Activated T-cell treated with anti-CD3 and anti-CD28 coated beads, Interleukin-2, amount 50 U/mL, for 1 hour (primary cell): ENCODE measurements at places on chromosomes 4 and X.

DNA sequence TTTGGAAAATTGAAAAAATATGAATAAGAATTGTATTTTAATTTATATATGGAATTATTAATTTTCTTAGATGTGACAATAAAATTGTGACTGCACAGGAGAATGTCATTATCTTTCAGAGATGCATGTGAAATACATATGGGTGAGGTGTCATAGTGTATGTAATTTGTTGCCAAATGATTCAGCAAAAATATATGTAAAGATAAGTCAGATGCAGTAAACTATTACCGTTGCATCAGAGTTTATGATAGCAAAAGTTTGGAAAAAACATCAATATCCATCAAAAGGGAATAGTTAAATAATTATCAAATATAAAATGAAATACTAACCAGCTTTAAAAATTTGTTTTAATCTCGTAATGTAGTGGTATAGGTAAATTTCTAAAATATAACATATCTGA is 10.4 kb upstream of the SLC7A11 start:
- DNase-seq: no peak

DNA sequence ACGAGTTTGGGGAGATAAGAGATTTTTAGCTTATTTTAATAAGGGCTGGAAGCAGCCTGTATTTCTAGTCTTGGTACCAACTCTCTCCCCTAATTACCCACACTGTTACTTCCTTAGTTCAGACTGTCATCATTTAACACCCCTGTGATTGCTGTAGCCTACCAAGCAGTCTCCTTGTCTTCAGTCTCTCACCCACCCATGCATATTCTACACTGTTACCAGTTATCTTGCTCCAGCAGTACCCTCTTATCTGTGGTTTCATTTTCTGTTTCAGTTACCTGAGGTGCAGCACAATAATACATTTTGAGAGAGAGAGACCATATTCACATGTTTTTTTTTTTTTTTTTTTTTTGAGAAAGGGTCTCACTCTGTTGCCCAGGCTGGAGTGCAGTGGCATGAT is 80.2 kb downstream of the DIAPH2 start:
- no peak for DNase-seq

GRCh38 chr4:16449406-16449805 is 223.1 kb upstream of the TAPT1 start:
- DNase-seq: no peak

DNA sequence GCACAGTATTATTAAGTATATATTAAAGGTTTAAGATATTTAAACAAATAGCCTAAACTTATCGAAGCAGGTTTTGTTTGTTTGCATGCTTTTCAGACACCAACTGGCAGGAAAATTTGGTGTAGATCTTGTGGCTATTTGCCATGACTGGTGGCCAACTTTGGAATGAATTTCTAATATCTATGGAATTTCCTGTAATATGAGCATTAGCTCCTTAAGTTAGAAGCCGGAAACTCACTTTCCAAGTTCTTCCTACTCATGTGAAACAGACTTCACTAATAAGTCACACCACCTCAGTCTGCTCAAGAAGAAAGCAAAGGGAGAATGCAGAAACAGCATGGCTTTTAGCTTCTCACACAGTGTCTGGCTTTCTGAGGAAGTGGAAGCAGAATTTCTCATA is 563.9 kb downstream of the GRXCR1 start:
- DNase-seq: no peak

- DNase-seq: no peak
Measured at GRCh38 chrX:72714478-72714916, 391 bp upstream of the PHKA1 start.

GRCh38 chr4:38516190-38516589 is 147.8 kb upstream of the KLF3 start:
- no peak for DNase-seq

DNA sequence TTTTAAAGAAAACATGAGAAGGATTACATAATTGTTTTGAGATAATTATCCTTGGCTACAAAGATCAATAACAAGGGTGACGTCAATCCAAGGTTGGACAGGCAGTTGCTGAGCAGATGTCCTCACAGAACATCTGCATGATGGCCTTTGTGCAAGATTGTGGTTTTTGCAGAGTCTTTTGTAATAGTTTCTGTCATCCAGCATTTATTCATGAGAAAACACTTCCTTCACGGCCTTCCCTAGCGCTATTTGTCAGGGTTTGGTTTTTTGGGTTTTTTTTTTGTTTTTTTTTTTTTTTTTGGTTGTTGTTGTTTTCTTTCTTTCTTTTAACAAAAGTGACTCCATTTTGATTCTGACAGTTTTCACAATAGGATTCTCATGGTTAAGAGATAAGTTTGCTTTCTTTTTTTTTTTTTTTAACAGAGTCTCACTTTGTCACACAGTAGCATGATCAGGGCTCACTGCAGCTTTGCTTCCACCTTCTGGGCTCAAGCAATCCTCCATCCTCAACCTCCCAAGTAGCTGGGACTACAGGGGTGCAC is 31.5 kb upstream of the ELF2 start:
- DNase-seq: no peak

GRCh38 chr4:184420881-184421416 is 53.4 kb downstream of the IRF2 start:
- DNase-seq: no peak

- no peak for DNase-seq
Measured at GRCh38 chrX:120270567-120270966, 20.0 kb downstream of the ZBTB33 start.

DNA sequence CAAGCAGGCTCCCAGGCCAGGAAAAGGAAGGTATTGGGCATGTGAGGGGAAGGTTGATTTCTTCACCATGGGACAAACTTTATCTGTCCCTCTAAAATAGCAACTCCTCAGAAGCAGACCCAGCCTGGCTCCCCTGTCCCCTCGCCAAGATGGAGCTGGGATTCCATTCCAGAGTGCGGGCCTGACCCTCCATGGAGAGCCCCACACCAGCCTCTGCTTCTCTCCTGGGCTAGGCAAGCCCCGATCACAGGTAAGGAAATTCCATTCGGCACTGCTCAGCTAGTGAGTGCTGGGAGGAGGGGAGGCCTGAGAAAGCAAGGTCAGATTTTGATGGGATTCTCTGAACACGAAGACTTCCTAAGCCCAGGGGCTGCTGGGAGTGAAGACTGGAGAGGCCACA is 98.4 kb downstream of the EFNB1 start:
- DNase-seq: no peak

- no peak for DNase-seq
Measured at GRCh38 chrX:49037883-49038475, 5.2 kb downstream of the TFE3 start.

DNA sequence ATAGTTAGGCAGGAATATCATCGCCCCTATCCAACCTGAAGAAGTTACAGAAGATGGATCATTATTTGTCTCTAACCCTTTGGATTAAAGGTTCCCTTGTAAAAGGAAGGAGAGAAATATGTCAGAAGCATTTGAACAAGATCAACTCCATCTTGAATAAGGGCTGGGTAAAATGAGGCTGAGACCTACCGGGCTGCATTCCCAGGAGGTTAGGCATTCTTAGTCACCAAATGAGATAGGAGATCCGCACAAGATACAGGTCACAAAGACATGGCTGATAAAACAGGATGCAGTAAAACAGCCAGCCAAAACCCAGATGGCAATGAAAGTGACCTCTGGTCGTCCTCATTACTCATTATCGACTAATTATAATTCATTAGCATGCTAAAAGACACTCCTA is 148.9 kb downstream of the GALNTL6 start:
- no peak for DNase-seq

DNA sequence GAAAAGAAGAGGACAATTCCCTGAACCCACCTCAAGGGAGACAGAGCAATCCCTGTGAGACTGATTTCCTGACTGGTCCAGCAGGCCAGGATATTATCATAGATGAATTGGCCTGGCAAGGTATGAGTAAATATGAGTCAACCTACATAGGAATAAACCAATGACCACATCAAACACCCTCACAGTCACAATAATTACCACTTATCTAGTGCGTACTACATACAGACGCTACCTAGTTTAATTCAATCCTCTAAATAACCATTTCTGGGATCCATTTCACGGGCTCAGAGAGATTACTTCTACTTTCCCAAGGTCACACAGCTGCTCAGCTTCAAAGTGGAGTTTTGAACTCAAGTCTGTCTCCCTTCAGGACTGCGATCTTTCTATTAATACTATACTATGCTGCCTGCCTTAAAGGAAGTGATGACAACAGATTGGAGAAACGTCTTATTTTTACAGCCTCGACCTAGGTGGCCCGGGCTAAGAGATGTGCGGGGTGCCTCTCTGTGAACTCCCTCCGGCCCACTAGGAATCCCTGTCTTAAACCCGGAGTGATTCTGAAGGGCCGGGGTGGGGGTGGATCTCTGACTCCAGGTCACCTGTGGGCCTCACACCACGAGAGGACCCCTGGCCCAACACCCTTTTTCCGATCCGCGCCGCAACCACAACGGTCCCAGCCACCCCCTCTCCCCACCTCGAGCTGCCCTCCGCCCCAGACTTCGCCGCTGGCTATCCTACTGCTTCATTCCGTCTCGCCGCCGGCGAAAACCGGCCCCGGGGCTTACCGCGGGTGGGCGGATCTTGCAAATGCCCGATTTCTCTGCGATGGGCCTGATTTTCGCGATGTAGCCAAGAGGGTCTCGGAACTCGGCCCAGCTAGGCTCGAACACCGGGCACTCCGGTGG is 800 bp downstream of the KDM5C start:
- DNase-seq: no peak

GRCh38 chr4:108796173-108796572 is 33.3 kb upstream of the ETNPPL start:
- no peak for DNase-seq
